Panc1 (cell line): ENCODE measurements at places on chromosomes 5 and 9.

- no peaks in the 10 kb centered on the region for H3K36me3 ChIP-seq
- H3K4me1 ChIP-seq = peaks cover 6% of the 10 kb centered on the region
- H3K27ac ChIP-seq = no peak overlapping the region
- H3K4me3 ChIP-seq = no peak overlapping the region
- no peak for DNase-seq
Observed at GRCh38 chr9:129386812-129387177, 208.7 kb upstream of the IER5L start.

GRCh38 chr5:14745753-14746152, 81.2 kb downstream of the OTULIN start:
- H3K27me3 ChIP-seq = no peaks in the 10 kb centered on the region
- H3K4me1 ChIP-seq = no peaks in the 10 kb centered on the region; the same call in 1 of the 2 replicates
- H3K36me3 ChIP-seq = no peaks in the 10 kb centered on the region
- no peak for DNase-seq

DNA sequence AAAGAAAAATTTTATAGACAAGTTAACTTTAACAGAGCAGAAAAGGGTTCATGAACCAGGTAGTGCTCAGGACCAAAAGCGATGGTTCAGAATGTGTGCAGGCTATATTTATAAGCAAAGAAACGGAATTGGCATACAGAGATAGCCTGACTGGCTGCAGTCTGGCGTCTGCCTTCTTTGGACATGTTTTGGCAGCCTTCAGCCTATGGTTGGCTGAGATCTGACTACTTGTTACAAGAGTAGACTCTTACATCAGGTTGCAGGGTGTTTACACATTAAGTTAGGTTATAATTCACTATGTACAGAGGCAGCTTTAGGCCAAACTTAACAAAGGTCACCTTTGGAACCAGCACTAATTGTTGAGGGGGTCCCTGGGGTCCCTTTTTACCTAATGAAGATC, 7.0 kb downstream of the NOP16 start:
- H3K4me3 ChIP-seq = no peak overlapping the region
- H3K27me3 ChIP-seq = no peaks in the 10 kb centered on the region
- peaks cover 26% of the 10 kb centered on the region for H3K36me3 ChIP-seq

DNA sequence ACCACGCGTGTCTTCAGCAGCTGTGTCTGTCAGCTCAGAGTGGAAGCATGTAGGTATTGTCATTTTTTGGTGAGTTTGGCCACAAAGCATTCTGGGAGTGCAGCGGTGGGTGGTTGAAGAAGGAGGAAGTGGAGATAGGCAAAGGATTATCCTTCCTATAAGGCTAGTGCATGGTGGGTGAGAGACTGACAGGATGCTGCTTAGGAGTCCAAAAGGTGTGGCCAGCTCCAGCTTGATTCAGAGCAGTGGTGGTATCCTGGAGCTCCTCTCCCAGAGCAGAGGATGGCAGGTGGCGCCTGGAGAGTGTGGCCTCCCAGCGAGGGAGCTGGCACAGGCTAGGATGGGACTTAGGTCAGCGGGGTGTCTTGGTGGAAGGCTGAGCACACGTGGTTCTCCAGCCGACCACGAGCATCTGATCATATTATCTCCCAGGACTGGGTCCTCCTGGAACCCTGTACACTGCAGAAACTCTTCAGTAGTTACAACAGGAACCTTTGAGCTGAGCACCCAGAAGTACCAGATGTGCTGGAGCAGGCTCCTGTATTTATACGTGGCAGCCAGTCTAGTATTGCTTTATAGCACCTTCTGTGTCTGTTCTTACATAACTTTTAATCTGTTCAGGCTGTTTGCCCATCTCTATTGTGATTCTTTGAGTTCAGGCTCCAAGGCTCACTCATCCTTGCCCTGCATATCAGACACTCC, 29.6 kb downstream of the MAML1 start:
- H3K4me3 ChIP-seq = no peak overlapping the region
- H3K27me3 ChIP-seq = no peaks in the 10 kb centered on the region
- 0 out of 2 replicates have a peak, but pooled peaks cover 2% of the 10 kb centered on the region for H3K36me3 ChIP-seq
- H3K4me1 ChIP-seq = peaks cover 36% of the 10 kb centered on the region
- DNase-seq = no peak

DNA sequence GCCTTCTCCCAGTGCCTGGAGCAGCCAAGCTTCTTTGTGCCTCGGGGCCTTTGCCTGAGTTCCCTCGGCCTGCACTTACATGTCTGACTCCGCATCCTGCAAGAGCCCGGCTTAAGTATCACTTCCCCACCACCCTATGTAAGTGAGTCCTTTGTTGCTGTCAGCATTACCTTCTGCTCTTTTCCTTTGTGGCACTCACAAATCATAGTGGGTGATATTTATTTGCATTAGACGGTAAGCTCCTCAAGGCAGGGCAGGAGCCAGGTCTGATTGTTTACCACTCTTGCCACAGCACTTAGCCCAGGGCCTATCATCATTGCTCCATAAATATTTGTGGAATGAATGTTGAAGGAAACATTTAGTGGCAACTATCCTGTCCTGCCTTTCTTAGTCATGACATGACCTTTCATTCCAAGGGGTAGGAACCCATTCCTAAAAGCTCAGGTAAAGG, 4.8 kb downstream of the GM2A start:
- no peak overlapping the region for H3K27ac ChIP-seq
- peak; percentile 33 for DNase-seq
- no peak overlapping the region for H3K4me3 ChIP-seq
- H3K27me3 ChIP-seq = no peaks in the 10 kb centered on the region

DNA sequence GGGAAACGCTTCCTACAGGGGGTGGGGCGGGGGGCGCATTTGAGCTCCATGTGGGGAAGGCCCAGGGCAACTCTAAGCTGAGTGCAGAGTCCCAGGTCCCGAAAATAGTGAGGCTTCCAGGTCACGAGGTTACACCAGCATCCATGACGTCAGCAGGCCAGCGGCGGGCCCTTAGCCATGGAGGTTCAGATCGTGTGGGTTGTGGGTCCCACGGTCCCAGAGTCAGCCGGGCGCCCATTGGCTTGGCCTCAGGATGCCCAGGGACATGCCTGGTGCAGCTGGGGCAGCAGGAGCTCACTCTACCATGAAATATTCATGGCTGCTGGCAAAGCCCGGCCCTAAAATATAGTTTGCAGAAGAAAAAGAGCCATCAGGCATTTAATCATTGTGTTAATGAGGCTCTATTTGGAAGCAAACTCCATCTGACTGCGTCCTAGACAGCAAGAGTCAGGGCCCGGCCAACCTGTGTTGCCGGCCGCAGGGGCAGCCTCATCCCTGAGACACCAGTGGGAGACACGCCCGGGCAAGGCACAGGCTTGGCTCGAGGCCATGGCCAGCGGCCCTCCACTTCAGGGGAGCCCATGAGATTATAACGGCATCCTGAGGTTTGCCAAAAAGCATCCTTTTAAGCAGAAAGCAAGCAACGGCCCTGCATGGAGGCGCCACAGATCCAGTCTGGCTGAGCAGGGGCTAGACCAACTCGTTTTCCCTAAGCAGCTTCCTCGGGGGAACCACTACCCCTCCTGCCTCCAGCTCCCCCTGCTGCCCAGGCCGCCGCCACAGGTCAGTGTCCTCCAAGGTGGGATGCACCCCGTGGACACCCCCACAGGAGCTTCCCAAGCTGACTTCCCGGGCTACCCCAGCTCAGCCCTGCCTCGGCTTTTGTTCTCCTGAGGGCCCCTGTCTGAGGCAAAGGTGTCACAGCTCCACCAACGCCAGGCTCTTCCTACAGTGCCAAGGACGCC, 108.9 kb upstream of the PPP1R26 start:
- no peak for DNase-seq
- no peak overlapping the region for H3K4me3 ChIP-seq
- no peaks in the 10 kb centered on the region for H3K36me3 ChIP-seq
- H3K27me3 ChIP-seq = no peaks in the 10 kb centered on the region; the same call in 1 of the 2 replicates
- no peak overlapping the region for H3K27ac ChIP-seq
- H3K4me1 ChIP-seq = no peaks in the 10 kb centered on the region

DNA sequence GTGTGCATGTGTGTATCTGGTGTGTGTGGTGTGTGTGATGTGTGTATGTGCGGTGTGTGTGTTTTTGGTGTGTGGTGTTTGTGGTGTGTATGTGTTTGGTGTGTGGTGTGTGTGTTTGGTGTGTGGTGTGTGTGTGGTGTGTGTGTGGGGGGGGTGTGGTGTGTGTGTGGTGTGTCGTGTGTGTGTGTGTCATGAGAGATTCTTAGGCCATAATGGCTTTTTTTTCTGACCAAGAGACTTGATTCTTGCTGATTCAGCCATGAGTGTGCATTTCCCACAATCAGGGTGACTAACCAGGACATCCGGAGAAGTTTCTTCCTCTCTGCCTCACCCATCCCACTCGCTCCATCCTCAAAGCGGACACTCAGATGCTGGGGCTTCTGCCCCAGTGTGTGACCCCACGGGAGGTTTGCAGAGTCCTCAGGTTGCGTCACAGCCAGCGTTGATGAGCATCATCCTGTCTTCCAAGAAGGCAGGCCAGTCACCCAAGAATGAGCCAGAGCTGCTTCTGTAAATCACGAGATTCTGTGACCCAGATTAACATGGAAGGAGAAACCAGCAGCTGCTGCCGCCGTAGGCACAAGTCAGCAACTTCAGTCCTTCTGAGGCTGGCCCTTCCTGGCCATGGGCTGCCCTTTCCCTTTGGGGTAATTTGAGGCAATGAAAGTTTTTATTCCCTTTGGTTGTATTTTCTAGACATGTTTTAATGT, 12.5 kb upstream of the CTSL start:
- DNase-seq = peak; percentile 81
- no peaks in the 10 kb centered on the region for H3K36me3 ChIP-seq
- H3K27ac ChIP-seq = peak overlapping the region; percentile 34; the same call in 1 of the 2 replicates

GRCh38 chr5:160369990-160370712, at the start of gene C1QTNF2:
Gene C1QTNF2 (minus strand): TSS chr5:160370626. CDS start chr5:160355011, 15,615 bp downstream.
- H3K4me3 ChIP-seq = peak within 1 kb of the TSS; percentile 47
- H3K4me1 ChIP-seq = no peaks in the 10 kb centered on the region; the same call in 1 of the 2 replicates
- peaks cover 24% of the 10 kb centered on the region for H3K27me3 ChIP-seq
- H3K36me3 ChIP-seq = no peaks in the 10 kb centered on the region
- H3K27ac ChIP-seq = no peak within 1 kb of the TSS

- peaks cover under 1% of the 10 kb centered on the region; the same call in 1 of the 2 replicates for H3K4me1 ChIP-seq
- H3K4me3 ChIP-seq = no peak overlapping the region
- no peak for DNase-seq
- H3K36me3 ChIP-seq = no peaks in the 10 kb centered on the region
Observed at GRCh38 chr9:120361551-120361950, 218.4 kb downstream of the CDK5RAP2 start.

GRCh38 chr9:95302479-95302878, 15.0 kb downstream of the FANCC start:
- no peak overlapping the region for H3K4me3 ChIP-seq
- H3K27me3 ChIP-seq = no peaks in the 10 kb centered on the region
- no peak overlapping the region for H3K27ac ChIP-seq
- no peak for DNase-seq
- peaks cover 16% of the 10 kb centered on the region for H3K4me1 ChIP-seq

- no peaks in the 10 kb centered on the region for H3K27me3 ChIP-seq
- no peaks in the 10 kb centered on the region for H3K4me1 ChIP-seq
- no peak for DNase-seq
- H3K4me3 ChIP-seq = no peak within 1 kb of the TSS
Observed at GRCh38 chr5:141135030-141135717, at the start of gene PCDHB5. Gene PCDHB5 (plus strand): TSS chr5:141135206. CDS start chr5:141135435, 229 bp downstream.

GRCh38 chr9:83544002-83544698, 5.9 kb upstream of the FRMD3 start:
- DNase-seq = peak; percentile 8
- no peaks in the 10 kb centered on the region for H3K27me3 ChIP-seq
- H3K36me3 ChIP-seq = no peaks in the 10 kb centered on the region
- H3K4me3 ChIP-seq = no peak overlapping the region
- H3K4me1 ChIP-seq = peaks cover under 1% of the 10 kb centered on the region; the same call in 1 of the 2 replicates

GRCh38 chr9:93126151-93126781, 7.8 kb downstream of the NINJ1 start:
- H3K27me3 ChIP-seq = no peaks in the 10 kb centered on the region
- no peak for DNase-seq
- H3K4me3 ChIP-seq = no peak overlapping the region
- no peaks in the 10 kb centered on the region for H3K36me3 ChIP-seq

DNA sequence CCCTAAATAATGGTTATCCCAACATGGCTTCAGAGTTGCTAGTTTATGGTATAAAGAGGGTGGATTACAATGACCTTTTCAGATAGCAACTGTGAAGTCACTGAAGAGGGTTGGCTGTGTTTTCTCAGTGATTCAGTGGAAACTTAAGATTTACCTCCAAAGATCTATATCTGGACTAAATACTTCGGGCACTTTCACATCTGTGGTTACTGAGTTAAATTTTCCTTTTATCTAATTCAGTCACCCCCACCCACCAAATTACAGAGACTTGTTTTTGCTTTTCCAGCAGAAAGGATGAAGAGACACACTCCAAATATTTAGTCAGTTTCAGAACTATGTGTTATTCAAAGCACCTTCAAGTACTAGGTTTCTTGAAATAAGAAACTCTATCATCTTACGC, 573.2 kb downstream of the CCDC171 start:
- no peaks in the 10 kb centered on the region for H3K4me1 ChIP-seq
- no peak overlapping the region for H3K4me3 ChIP-seq
- H3K27ac ChIP-seq = no peak overlapping the region
- H3K36me3 ChIP-seq = no peaks in the 10 kb centered on the region

GRCh38 chr5:19885040-19885824, 102.8 kb downstream of the CDH18 start:
- H3K36me3 ChIP-seq = no peaks in the 10 kb centered on the region
- DNase-seq = peak; percentile 25
- peak overlapping the region; percentile 80 for H3K27ac ChIP-seq
- no peak overlapping the region for H3K4me3 ChIP-seq
- H3K27me3 ChIP-seq = no peaks in the 10 kb centered on the region
- H3K4me1 ChIP-seq = peaks cover 21% of the 10 kb centered on the region

GRCh38 chr9:109499631-109500410, 1.7 kb upstream of the PTPN3 start:
- peaks cover 19% of the 10 kb centered on the region for H3K4me1 ChIP-seq
- peak overlapping the region; percentile 78 for H3K27ac ChIP-seq
- H3K4me3 ChIP-seq = peak overlapping the region; percentile 52
- DNase-seq = no peak
- H3K27me3 ChIP-seq = no peaks in the 10 kb centered on the region; the same call in 1 of the 2 replicates

DNA sequence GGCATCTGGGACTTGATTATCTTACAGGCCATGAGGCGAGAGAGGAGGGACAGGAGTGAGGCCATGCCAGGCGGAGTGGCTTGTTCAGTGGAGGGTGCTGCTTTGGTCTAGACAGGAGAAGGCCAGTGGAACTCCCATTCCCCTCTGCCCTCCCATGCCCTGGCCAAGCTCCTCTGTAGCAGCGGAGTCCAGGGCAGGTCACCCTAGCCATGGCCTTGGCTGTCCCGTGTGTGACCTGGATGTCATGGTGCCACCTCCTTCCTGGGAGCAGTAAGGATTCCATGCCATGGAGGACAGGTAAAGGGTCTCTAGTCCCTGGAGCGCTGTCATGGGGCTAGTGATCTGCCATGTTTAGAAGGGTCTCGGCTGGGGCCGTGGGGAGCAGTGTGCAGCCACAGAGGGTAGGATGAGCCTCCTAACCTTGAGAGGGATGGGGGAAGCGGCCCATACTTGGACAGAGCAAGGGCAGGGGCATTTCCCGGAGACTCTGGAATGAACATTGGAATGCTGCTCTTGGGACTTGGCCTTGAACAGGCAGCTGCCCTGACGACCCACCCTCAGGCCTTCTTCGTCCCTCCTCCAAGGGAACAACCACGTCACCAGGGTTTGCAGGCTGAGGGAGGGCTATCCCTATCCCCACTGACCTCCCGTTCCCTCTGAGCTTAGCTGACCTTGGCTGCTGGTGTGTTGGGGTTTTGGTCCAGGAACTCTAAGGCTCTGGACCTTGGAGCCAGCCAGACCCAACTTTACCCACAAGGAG, 100.4 kb downstream of the DAB2IP start:
- H3K27me3 ChIP-seq = no peaks in the 10 kb centered on the region
- peaks cover 26% of the 10 kb centered on the region for H3K4me1 ChIP-seq
- no peak for DNase-seq

GRCh38 chr5:53249529-53250200, 140.1 kb upstream of the MOCS2 start:
- H3K4me3 ChIP-seq = no peak overlapping the region
- H3K4me1 ChIP-seq = no peaks in the 10 kb centered on the region; the same call in 1 of the 2 replicates
- no peaks in the 10 kb centered on the region for H3K36me3 ChIP-seq
- H3K27me3 ChIP-seq = peaks cover 2% of the 10 kb centered on the region; the same call in 1 of the 2 replicates

- no peak overlapping the region for H3K4me3 ChIP-seq
- no peaks in the 10 kb centered on the region for H3K27me3 ChIP-seq
- peaks cover 10% of the 10 kb centered on the region; the same call in 1 of the 2 replicates for H3K4me1 ChIP-seq
Observed at GRCh38 chr5:149273950-149274349, 2.3 kb downstream of the AFAP1L1 start.
